Endothelial cell (in vitro differentiated cells): ENCODE measurements at places on chromosomes 5 and 9. TPM values are rescaled to one million over a fixed set of nuclear protein-coding genes. Genes with fewer than 3 reads are reported as not detected.

- H3K36me3 ChIP-seq, result peaks cover 12% of the 10 kb centered on the region
- no peak for DNase-seq
- H3K4me3 ChIP-seq, result peak overlapping the region; percentile 91
- peaks cover 27% of the 10 kb centered on the region for H3K4me1 ChIP-seq
- H3K27ac ChIP-seq, result peak overlapping the region; percentile 11
These were observed 2.3 kb downstream of the COL27A1 start for GRCh38 chr9:114157516-114158176.

DNA sequence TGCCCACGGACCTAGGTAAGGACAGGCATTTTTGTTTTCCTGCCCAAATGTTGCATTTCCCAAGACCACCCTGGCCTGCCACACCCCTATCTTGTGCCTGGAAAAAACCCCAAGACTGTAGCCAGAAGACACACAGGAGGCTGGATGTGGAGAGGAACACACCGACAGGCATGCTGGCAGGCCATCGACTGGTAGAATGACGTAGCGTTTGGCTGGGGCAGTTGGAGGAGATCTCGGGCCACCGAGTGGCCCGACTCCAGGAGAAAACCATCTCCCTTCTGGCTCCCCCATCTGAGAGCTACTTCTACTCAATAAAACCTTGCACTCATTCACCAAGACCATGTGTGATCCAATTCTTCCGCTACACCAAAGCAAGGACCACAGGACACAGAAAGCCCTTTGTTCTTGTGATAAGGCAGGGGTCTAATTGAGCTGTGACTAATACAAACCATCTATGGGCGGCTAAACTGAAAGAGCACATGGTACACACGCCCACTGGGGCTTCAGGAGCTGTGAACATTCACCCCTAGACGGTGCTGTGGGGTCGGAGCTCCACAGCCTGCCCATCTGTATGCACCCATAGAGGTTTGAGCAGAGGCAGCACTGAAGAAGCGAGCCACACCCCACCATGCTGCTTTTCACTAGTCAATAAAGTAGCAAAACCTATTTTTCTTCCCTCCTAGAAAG is 38.9 kb upstream of the N4BP3 start:
- peaks cover 2% of the 10 kb centered on the region for H3K27me3 ChIP-seq
- H3K36me3 ChIP-seq, result no peaks in the 10 kb centered on the region
- no peak overlapping the region for H3K4me3 ChIP-seq
- no peaks in the 10 kb centered on the region for H3K4me1 ChIP-seq

DNA sequence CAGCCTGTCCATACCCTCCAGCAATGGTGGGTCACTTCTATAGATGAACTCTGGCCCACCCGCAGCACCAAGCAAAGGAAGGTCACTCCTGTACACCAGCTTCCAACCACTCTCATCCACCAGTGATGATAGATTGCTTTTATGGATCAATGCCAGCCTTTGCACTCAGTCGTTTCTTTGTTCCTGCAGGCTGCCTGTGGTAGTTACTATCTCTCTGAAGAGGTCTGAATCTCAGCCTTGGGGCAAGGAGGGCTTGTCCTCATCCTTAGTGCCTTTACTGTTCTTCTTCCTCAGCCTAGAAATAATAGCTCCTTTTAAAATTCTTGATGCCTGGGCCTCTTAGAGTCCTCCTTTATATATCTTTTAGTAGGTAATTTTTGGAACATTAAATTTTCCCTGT is 100.8 kb downstream of the TMC1 start:
- no peaks in the 10 kb centered on the region for H3K27me3 ChIP-seq
- H3K27ac ChIP-seq, result no peak overlapping the region
- no peaks in the 10 kb centered on the region for H3K4me1 ChIP-seq
- H3K4me3 ChIP-seq, result no peak overlapping the region
- no peak for DNase-seq

SLC34A1 gene
- not detected for total RNA-seq

DNA sequence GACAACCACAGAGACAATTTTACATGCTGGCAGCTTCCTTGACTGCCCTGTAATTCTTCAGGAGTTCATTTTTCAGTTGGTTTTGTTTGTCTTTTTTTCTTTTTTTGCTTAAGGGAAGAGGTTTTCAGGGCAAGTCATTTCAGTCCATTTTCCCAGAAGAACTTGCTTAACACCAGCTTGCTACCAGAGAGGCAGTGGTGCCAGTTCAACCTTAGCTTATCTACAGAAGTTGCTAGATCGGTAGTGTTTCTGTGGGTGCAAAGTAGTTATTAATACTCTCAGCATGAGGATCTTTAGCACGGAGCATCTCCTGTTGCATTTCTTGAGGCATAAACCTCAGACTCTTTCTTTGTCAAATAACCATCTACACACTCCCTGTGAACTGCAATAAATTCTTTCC is 1.1 kb downstream of the SPEF2 start:
- DNase-seq, result no peak
- H3K4me1 ChIP-seq, result peaks cover 2% of the 10 kb centered on the region
- H3K27me3 ChIP-seq, result peaks cover 6% of the 10 kb centered on the region
- peak overlapping the region; percentile 95 for H3K4me3 ChIP-seq

DNA sequence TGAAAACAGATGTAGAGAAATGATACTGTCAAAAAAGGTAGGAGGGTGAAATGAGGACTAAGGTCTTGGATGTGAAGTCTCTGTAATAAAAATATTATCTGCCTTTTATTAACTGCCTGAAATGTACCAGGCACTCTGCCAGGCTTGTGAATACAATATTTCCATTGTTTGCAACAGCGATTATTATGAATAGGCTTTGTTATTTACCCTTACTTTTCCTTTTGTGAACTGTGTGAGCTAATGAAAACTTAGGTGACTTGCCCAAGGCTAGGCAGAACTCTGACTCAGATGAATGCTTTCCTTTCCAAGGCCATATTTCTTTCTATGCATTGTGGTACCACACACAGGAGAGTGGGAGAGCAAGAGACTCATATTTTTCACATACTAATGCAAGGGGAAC is 204.1 kb downstream of the CDH12 start:
- H3K27ac ChIP-seq, result no peak overlapping the region
- no peaks in the 10 kb centered on the region for H3K4me1 ChIP-seq
- no peaks in the 10 kb centered on the region for H3K36me3 ChIP-seq
- no peaks in the 10 kb centered on the region for H3K27me3 ChIP-seq

PDZD2 gene
- total RNA-seq, result 71.1 TPM

DNA sequence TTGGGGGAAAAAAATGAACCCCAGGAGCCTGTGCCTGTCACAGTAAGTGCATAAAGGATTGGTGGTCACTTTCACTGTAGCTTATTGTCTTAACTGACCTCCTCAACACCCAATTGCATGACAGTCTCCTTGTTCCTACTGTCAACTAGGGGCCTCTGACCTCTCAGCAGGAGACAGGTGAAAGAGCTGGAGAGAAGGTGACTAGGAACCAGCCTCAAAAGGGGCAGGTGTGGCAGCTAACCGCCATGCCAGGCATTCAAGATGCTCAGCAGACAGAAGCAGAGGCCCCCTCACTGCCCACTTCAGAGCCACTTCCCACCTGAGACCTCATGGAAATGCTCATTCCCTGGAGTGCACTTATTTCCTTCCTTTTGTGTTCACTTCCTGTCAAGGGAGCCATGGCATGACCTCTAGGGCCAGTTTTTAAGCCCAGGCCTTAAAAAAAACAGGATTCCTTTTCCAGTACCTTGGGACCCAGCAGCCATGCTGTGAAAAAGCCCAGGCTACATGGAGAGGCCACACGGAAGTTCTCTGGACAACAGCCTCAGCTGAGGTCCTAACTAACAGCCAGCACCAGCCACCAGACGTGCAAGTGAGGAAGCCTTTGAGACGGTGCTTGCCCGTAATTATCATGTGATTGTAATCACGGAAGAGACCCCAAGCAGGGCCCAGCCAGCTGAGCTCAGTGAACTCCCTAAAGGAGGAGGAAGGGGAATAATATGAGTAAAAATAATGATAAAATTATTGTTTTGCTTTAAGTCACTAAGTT is 74.9 kb downstream of the NSUN2 start:
- H3K27me3 ChIP-seq, result peaks cover 1% of the 10 kb centered on the region
- no peak overlapping the region for H3K4me3 ChIP-seq
- no peaks in the 10 kb centered on the region for H3K36me3 ChIP-seq
- no peak for DNase-seq
- no peak overlapping the region for H3K27ac ChIP-seq
- H3K4me1 ChIP-seq, result no peaks in the 10 kb centered on the region

DNA sequence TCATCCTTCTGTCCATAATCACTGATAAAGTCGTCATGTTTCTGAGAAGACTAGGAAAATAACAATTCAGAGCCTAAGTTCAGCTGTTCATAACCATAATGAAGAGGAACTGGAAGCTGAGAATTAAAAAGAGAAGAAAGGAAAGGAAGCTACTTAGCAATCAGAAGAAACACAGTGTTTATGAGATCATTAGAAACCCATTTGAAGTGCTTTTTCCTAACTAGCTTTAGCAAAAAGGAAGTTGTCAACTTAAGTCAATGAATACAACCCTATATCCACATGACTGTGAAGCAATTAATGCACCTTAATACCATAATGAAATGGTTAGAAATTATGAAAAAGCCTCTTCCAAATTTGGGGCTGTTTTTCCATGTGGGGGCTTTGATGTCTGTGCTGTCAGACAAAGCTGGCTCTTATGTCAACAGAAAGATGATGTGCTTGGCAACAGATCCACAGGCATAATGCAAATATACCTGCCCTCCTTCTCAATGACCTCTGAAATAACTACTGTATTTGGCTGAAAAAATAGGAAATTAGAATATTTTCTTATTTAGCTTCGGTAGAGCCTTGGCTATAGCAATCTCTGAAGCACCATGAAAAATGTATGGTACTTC is 463.5 kb downstream of the RASEF start:
- DNase-seq, result no peak
- H3K27ac ChIP-seq, result no peak overlapping the region
- H3K4me3 ChIP-seq, result no peak overlapping the region
- H3K36me3 ChIP-seq, result no peaks in the 10 kb centered on the region
- H3K27me3 ChIP-seq, result peaks cover 2% of the 10 kb centered on the region

DNA sequence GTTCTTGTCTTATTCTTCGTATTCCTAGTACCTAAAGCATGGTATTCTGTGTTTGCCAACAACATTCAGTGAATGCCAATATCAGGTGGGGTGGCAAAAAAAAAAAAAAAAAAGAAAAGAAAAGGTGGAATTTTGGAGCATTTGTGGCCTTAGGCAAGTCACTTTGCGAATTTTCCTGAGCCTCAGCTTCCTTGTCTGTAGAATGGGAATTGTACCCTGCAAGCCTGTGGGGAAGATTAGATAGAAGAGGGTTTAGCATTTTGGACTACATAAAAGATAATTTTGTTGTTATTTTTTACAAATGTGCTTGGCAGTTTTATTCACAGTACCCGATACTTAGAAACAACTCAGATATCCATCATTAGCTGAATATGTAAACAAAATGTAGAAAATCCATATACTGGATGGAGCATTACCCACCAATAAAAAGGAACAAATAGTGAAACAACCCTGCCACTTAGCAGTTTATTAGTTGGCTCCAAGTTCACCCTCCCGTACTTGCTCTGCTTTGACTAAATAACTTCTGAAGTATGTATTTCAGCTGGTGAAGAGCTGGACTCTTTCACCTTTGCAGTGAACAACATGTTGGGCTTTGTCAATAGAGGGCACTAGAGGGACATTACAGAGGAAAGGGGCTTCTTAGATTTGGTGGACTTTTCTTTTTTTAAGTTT is 13.6 kb downstream of the UBE2D2 start:
- H3K27ac ChIP-seq, result no peak overlapping the region
- H3K4me3 ChIP-seq, result no peak overlapping the region
- H3K27me3 ChIP-seq, result peaks cover 2% of the 10 kb centered on the region
- H3K36me3 ChIP-seq, result peaks cover 6% of the 10 kb centered on the region
- peaks cover 47% of the 10 kb centered on the region for H3K4me1 ChIP-seq

- no peak overlapping the region for H3K27ac ChIP-seq
- no peaks in the 10 kb centered on the region for H3K36me3 ChIP-seq
- H3K4me3 ChIP-seq, result peak overlapping the region; percentile 81
- H3K27me3 ChIP-seq, result peaks cover 11% of the 10 kb centered on the region
These were observed 488 bp upstream of the MCTP1 start for GRCh38 chr5:95285409-95285755.

SNX24 gene
- 16.1 TPM for total RNA-seq

- H3K4me1 ChIP-seq, result no peaks in the 10 kb centered on the region
- H3K36me3 ChIP-seq, result no peaks in the 10 kb centered on the region
- DNase-seq, result no peak
- H3K4me3 ChIP-seq, result no peak overlapping the region
- H3K27ac ChIP-seq, result no peak overlapping the region
- no peaks in the 10 kb centered on the region for H3K27me3 ChIP-seq
These were observed 154.2 kb upstream of the TNPO1 start for GRCh38 chr5:72662305-72662704.

GRCh38 chr5:72720205-72720604 is 96.3 kb upstream of the TNPO1 start:
- H3K4me1 ChIP-seq, result peaks cover 7% of the 10 kb centered on the region
- H3K27ac ChIP-seq, result no peak overlapping the region
- H3K36me3 ChIP-seq, result no peaks in the 10 kb centered on the region
- peaks cover 2% of the 10 kb centered on the region for H3K27me3 ChIP-seq
- no peak for DNase-seq

- H3K27ac ChIP-seq, result no peak overlapping the region
- no peaks in the 10 kb centered on the region for H3K27me3 ChIP-seq
- H3K4me3 ChIP-seq, result no peak overlapping the region
- peaks cover 7% of the 10 kb centered on the region for H3K4me1 ChIP-seq
- DNase-seq, result no peak
These were observed 139.9 kb downstream of the RFX3 start for GRCh38 chr9:3385871-3386270.

PCDHAC1 gene
- total RNA-seq, result 7.5 TPM

MORN5 gene
- 0.64 TPM for total RNA-seq

DNA sequence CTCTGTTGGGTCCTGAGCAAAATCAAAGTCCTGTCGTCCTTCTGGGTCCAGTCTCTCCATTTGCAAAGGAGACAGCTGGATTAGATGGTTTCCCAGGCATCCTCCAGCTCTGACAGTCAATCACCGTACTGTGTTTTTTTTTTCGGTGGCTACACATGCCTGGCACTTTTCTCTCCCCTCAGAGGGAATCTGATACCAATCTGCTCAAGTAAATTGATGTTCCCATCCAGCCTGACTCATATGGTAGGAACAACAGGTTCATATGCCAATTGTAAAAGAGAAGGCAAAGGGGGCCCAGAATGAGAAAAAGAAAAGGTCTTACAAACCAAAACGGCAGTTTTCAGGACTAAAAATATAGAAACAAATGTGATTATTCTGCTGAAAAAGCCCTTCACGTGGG is 1.2 kb downstream of the FBXO10 start:
- peak overlapping the region; percentile 15 for H3K27ac ChIP-seq
- peaks cover 3% of the 10 kb centered on the region for H3K27me3 ChIP-seq
- DNase-seq, result no peak
- H3K4me3 ChIP-seq, result peak overlapping the region; percentile 90
- H3K36me3 ChIP-seq, result no peaks in the 10 kb centered on the region
- H3K4me1 ChIP-seq, result peaks cover 30% of the 10 kb centered on the region

NUDT12 gene
- total RNA-seq, result 6.1 TPM

DNA sequence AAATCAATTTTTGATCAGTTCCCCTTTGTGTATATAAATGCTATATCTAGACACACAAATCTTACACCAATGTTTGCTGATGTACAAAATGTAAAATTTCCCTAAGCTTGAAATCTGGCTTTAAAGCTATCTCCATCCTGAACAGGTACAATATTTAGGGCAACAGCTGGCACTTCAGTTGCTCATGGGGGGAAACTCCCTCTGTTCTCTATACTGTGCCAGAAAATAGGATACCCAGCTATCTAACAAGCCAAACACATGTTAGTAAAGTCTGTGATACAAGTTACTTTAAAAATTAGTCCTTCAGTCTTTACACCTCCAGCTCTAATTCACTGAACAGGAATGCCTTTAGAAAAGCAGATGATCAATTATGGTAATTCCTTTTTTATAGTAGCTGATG is 191.8 kb downstream of the SLF1 start:
- no peak for DNase-seq
- no peaks in the 10 kb centered on the region for H3K4me1 ChIP-seq
- no peak overlapping the region for H3K4me3 ChIP-seq
- H3K36me3 ChIP-seq, result no peaks in the 10 kb centered on the region
- no peak overlapping the region for H3K27ac ChIP-seq

- DNase-seq, result no peak
- H3K27me3 ChIP-seq, result peaks cover 2% of the 10 kb centered on the region
- H3K36me3 ChIP-seq, result no peaks in the 10 kb centered on the region
- H3K4me3 ChIP-seq, result no peak overlapping the region
These were observed 12.8 kb upstream of the PDZD2 start for GRCh38 chr5:31626156-31626555.
